ENCODE measurements at places on chromosomes 7 and 10.

- peak; percentile 34 for DNase-seq
Measured at GRCh38 chr10:132961787-132962622, 19.6 kb upstream of the CFAP46 start.

- DNase-seq, result no peak
Measured at GRCh38 chr10:78952030-78952429, 116.7 kb upstream of the ZMIZ1 start.

- DNase-seq, result no peak
Measured at GRCh38 chr10:115321360-115321759, 228.2 kb downstream of the ATRNL1 start.

GRCh38 chr7:113198226-113198625 lies 79.9 kb upstream of the SMIM30 start:
- no peak for DNase-seq

DNA sequence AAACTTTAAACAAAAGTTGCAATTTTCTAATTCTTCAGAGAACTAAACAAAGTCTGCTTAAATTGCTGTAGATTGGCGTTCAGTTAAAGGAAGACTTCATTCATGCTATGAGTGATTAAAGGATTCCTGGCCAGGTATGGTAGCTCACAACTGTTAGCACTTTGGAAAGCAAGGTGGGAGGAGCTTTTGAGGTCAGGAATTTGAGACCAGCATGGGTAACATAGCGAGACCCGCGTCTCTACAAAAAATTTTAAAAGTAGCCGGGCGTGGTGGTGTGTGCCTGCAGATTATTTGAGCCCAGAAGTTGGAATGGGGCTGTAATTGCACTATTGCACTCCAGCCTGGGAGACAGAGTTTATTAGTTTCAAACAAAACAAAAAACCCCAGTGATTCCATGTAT lies 13.5 kb upstream of the SCRN1 start:
- DNase-seq, result no peak

DNA sequence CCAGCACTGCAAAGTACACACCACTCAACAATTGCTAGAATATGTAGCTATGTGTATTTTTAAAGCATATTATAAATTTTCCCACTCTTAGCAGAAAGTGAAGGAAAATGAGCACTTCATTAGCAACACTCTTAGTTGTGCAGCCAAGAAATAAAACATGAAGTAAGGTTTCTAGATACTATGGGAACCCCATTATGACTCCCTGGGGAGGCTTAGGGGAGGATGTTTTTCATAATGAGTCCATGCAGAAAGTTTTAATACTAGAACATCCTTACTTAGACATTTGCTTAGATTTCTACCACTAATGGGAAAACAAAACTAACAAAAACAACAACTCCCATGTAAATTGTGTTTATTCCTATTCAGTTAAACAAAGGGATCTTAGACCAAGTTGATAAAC lies 148.4 kb upstream of the HDAC9 start:
- no peak for DNase-seq

- DNase-seq, result no peak
Measured at GRCh38 chr7:47763063-47763974, 181.4 kb upstream of the TNS3 start.

GRCh38 chr10:75487087-75487754 lies 55.8 kb downstream of the LRMDA start:
- no peak for DNase-seq

DNA sequence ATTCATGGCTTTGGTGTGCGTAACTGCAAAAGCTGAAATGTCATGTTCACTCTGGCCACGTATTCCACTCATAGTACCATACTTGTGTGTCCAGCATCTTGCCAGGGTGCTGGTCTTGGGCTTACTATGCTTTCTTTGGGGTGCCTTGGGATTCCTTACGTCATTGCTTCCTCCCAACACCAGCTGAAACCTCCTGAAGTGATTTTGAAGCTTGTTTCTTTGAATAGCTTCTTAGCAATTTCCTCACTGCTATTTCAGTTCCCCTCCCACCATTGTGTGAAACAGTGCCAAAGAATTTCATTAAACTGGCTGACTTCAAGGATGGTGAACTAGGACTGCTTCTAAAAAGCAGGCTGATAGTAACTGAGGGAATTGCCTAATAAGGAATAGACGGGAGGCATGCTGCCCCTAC lies 36.9 kb downstream of the ENTPD1 start:
- DNase-seq, result no peak

- no peak for DNase-seq
Measured at GRCh38 chr10:54081950-54082349, 719.1 kb downstream of the PCDH15 start.

DNA sequence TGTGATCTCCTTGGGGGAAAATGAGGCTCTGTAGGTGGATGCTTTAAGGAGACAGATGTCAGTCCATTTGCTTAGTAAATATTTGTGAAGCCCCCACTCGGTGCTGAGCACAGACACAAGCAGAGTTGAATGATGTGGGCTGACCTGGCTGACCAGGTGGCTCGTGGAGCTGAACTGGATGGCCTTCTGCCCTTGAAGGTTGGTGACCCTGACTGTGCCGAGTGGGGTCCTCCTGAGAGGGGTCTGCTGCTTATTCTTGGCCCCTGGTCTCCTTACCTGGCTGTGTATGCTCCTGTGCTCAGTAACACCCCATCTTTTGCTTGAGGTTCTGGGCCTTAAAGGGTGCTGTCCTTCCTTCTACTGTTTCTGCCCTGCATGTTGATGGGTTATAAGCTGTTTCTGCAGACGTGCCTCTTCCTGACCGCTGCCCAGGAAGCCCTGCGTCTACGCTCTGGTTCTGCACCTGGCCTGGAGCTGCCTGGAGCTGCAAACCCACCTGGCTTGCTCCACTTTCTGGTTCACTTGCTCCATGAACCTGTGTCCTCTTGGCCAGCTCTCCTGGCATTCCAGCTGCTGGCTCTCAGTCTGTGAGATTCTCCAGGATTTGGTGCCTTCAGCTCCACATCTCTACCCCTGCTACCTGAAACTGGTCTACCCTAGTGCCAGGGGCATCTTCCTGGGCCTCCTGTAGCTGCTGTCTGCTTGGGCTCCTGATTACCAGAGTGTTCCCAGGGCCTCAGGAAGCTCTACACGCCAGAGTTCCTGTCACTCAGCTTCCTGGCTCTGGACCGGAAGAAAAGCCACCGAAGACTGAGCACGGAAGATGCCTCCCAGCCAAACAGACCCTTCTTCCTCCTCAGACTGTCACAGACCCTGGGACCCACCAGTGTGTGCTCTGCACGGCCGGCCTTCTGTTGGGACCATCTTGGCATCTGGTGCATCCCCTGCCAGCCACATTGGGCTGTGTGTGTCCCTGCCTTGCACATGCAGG lies 76.5 kb downstream of the ADCY1 start:
- DNase-seq, result no peak

- DNase-seq, result no peak
Measured at GRCh38 chr7:84219310-84219709, 24.7 kb upstream of the SEMA3A start.

- no peak for DNase-seq
Measured at GRCh38 chr7:156751319-156751718, 110.7 kb downstream of the RNF32 start.

- DNase-seq, result no peak
Measured at GRCh38 chr7:94907811-94908322, 473 bp downstream of the PPP1R9A start.

DNA sequence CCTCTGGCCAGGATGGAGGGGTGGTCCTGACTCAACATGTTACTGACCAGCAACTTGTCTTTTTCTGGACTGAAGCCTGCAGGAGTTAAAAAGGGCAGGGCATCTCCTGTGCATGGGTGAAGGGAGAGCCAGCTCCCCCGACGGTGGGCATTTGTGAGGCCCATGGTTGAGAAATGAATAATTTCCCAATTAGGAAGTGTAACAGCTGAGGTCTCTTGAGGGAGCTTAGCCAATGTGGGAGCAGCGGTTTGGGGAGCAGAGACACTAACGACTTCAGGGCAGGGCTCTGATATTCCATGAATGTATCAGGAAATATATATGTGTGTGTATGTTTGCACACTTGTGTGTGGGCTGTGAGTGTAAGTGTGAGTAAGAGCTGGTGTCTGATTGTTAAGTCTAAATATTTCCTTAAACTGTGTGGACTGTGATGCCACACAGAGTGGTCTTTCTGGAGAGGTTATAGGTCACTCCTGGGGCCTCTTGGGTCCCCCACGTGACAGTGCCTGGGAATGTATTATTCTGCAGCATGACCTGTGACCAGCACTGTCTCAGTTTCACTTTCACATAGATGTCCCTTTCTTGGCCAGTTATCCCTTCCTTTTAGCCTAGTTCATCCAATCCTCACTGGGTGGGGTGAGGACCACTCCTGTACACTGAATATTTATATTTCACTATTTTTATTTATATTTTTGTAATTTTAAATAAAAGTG lies 6.0 kb downstream of the PLAU start:
- no peak for DNase-seq

DNA sequence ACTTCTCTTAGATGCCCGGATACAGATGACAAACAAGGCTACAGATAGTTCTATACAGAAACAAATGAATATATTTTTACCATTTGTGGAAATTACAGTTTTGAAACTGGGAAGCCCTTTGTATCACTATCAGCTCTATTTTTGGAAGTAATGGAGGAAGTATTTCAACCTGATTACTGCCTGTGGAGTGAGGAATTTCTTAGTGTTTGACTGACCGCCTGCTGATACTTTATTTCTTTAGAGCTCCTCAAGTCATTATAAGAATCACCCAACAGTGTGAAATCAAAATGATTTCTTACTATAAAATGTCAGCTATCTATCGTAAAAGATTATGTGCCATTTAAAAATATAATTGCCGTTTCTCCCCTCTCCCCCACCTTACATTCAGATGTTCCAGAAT lies 290.9 kb downstream of the SDK1 start:
- DNase-seq, result no peak

DNA sequence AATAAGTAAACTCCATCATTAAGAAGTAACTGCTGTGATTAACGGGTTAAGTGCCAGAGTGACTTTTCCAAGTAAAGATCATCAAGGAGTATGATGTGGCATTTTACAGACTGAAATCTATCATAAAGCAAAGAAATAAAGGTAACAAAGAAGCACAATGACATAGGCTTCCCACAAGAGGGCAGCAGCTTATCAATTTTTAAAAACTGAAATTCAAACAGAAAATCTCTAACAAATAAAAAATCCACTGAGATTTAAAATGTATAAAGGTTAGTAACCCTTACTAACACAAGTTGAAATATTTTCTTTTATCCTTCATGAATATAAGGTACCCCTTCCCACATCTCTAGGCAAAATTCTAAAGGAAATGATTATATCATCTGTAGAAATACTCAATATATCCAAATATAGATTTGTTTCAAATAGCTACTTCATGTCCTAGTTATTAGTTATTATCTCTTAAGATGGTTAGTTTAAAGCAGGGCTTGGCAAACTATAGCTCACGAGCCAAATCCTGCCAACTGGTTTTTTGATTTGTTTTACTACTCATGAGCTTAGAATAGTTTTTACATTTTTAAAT lies 29.2 kb downstream of the FAM3C start:
- DNase-seq, result no peak

DNA sequence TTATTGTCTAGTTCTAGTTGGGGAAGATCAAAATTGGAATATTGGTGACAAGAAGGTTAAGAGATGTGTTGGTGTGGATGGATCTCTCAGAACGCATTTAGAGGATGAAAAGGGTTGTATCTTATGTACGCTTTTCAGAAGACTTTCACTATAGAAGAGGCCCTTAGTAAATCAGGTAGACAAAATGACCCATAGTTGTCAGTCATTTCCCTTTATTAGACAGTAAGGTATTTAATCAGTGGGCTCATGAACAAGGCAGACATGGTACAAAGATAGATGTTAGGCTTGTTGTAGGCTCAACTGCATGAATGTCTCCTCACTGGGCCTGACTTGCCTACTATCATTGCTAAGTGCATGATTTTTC lies 359.2 kb downstream of the PHF14 start:
- no peak for DNase-seq

- DNase-seq, result no peak
Measured at GRCh38 chr7:135811506-135811905, 62.9 kb upstream of the FAM180A start.

DNA sequence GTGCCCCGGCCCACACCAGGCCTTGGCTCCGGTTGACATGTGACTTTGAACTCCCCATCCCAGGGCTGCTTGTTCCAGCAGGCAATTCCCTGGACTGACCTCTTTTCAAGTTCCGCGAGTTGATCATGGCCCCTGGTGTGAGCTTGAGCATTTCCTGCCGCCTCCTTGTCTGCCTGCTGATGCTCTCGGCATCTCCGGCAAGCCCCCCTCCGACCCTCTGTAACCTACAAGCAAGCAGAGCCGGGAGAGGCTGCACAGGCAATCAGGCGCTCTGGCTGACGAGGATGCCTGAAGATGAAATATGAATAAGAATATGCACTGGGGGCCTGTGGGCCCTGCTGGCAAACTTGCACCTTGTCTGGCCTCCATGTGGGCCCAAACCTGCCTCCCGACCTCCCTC lies 304.9 kb upstream of the MKI67 start:
- DNase-seq, result no peak

GRCh38 chr10:513393-513792 lies 176.1 kb downstream of the DIP2C start:
- no peak for DNase-seq

DNA sequence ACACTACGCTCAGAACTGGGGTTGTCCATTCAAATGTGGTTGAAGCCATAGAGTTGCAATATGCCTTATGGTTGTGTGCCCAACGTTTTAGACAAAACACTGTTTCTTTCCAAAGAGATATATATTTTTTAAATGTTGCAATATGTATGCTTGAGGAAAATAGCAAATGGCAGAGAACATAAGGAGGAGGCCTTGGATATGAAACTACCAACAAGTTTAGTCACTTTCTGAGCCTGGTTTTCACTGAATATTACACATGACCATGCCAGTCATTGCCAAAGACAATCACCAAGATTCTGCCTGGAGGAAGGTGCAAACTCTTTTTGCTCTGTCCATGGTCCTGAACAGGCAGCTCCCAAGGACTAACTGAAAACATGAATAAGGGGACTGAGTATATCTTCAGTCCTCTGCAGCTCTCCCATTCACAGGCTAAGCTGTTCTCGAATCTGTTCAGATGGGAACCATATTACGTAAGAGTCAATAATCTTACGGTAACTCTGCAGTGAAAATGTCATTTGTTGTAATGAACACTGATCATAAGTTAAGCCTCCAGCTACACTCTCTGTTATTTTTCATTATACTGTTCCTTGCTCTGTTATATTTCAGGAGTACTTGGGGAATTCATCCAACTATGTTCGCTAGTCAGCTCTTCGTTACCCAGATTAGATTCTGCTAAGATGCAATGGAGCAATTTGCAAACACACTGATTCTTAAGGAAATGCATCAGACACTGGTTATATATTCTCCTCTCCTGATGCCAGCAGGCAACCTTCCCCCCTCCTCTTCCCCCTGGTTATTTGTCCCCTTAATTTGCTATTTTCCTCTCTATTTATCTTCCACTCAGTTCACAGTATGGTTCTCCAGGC lies 90.7 kb upstream of the C1QL3 start:
- DNase-seq, result no peak

GRCh38 chr7:141511676-141512396 lies 39.4 kb upstream of the AGK start:
- DNase-seq, result no peak

GRCh38 chr10:17431871-17432311 lies 22.5 kb downstream of the ST8SIA6 start:
- DNase-seq, result no peak

- no peak for DNase-seq
Measured at GRCh38 chr10:118754229-118754555, 578 bp downstream of the CACUL1 start.

GRCh38 chr10:127259347-127259746 lies 63.0 kb upstream of the INSYN2A start:
- no peak for DNase-seq

- DNase-seq, result no peak
Measured at GRCh38 chr7:27739301-27739908, 557 bp upstream of the TAX1BP1 start.
